ENCODE measurements at places on chromosomes 2 and 18. TPM values are rescaled to one million over a fixed set of nuclear protein-coding genes. Genes with fewer than 3 reads are reported as not detected.
A peak's percentile ranks its signal among the peaks of the same experiment; 100 is the strongest.

Gene ADAM17
- 33.3 TPM for total RNA-seq

Gene WDSUB1
- 19.6 TPM for total RNA-seq

Gene IL18R1
- 0.37 TPM for total RNA-seq

Gene LCT
- not detected for total RNA-seq

Gene STAT4
- not detected for total RNA-seq

Gene ZNF407
- 10.5 TPM for total RNA-seq

Gene IL1B
- total RNA-seq, result not detected

Gene ELOA2
- not detected for total RNA-seq

Gene SPP2
- total RNA-seq, result not detected

Gene IL1R2
- not detected for total RNA-seq

Gene MEP1B
- total RNA-seq, result not detected

Gene DES
- total RNA-seq, result 0.13 TPM

Gene TXNDC2
- not detected for total RNA-seq

Gene AQP12A
- not detected for total RNA-seq

Gene BOLL
- total RNA-seq, result not detected

Gene LOXHD1
- not detected for total RNA-seq

Gene GLI2
- 0.16 TPM for total RNA-seq

Gene HOXD4
- 3.6 TPM for total RNA-seq

DNA sequence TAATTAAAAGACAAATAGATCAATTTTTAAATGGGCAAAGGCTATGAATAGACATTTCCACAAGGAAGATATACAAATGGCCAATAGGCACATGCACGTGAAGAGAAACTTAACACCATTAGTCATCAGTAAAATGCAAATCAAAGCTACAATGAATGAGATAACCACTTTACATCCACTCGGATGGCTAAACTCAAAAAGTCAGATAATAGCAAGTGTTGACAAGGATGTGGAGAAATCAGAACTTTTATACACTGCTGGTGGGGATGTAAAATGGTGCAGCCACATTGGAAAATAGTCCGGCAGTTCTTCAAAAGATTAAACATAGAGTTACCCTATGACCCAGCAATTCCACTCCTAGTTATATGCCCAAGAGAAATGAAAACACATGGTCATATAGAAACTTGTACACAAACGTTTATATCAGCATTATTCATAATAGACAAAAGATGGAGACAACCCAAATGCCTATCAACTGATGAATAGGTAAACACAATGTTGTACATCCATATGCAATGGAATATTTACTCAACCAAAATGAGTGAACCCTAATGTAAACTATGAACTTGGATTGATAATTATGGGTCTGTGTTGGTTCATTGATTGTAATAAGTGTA, 51.1 kb downstream of the SMAD7 start:
- no peak for DNase-seq

GRCh38 chr2:201642086-201642578, 1.2 kb downstream of the TMEM237 start:
- DNase-seq, result no peak

GRCh38 chr2:85996591-85996990, 107.8 kb upstream of the ST3GAL5 start:
- peak; percentile 99 for DNase-seq

- DNase-seq, result no peak
Observed at GRCh38 chr18:10916387-10916786, 233.0 kb downstream of the PIEZO2 start.

- no peak for DNase-seq
Observed at GRCh38 chr2:207315131-207315530, 149.4 kb upstream of the KLF7 start.

DNA sequence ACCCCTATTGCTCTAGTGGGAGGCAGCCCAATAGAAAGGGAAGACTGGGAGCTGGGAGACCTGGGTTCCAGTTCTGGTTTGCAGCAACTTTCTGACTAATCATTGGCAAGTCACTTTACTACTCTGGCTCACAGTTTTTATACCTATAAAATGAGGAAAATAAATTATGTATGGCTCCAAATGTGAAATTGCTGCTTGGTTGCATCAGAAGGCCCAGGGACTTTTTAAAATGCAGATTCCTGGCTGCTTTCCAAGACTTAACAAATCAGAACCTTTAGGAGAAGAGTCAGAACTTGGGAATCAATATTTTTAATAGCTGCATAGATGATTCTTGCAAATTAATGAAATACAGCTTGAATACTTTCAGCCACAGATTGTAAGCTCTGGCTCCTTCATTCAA, 943.9 kb downstream of the EPHA4 start:
- no peak for DNase-seq

GRCh38 chr2:207784898-207785297, 15.2 kb upstream of the FZD5 start:
- DNase-seq, result no peak

GRCh38 chr2:137435162-137435561, 529.1 kb upstream of the HNMT start:
- no peak for DNase-seq

GRCh38 chr2:30663321-30663720, 143.9 kb downstream of the CAPN13 start:
- no peak for DNase-seq

GRCh38 chr2:1432726-1433125, 19.5 kb downstream of the TPO start:
- no peak for DNase-seq

- DNase-seq, result peak; percentile 47
Observed at GRCh38 chr2:231781798-231782726, 980 bp upstream of the PDE6D start.

DNA sequence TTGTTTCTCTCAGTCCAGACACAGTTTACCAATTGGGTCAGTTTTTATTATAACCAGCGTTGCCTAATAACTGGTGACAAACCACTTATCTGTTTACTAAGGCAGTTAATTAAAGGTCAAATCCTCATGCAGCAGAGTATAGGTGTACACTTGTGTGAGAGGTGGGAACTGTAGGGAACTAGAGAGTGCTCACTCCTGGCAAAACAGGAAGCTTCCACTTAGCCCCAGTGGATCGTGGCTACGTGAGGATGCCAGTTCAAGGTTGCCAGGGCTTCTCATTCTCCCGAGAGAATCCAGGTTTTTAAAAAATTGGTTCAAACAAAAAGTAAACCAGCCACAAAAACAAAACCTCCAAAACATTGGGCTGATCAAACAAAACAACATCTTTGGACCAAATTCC, 8.1 kb downstream of the CYBRD1 start:
- DNase-seq, result no peak

DNA sequence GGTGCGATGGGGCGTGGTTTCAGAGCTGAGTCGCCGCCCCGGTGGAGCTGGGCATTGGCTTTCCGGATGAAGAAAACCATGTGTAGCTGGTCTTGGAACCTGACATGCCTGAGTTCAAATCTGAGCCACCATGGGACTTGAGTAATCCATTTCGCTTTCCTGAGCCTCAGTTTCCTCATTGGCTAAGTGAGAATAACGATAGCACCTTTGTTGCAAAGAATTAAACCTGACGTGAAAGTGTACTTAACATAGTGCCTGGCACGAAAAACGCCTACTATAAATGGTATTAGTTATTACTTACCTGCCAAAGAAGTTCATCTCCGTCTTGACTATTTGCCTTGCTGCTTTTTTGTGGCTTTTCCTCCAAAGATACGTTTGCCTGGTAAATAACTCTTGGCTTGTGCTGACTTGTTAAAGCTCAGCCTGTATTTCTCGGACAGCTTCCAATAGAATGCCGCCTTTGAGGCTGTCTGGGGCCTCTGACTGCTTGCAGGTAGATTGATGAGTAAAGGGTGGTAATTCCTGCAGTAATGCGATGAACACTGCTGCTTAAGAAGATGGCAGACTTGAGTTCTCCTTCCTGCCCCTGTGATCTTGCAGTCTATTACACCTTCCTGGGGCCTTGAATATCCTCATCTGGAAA, 1.3 kb downstream of the CDCA7 start:
- DNase-seq, result no peak

- peak; percentile 48 for DNase-seq
Observed at GRCh38 chr2:227443889-227444568, 27.9 kb upstream of the AGFG1 start.

GRCh38 chr2:30662268-30663131, 144.7 kb downstream of the CAPN13 start:
- no peak for DNase-seq

DNA sequence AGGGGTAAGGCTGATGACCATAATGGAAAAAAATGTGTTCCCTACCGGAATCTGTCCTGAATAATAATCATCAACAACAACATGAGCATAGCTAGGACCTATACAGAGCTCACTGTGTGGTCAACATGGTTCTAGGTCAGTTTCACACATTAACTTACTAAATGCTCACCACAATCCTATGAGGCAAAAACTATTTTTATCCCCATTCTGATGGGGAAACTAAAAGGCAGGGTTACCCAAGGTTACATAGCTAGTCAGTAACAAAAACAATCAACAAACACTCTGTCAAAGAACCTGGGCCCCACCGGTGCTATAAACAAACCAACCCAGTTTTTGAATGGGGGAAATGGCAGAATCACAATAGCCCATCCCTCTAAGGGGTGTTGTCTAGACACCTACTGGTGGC, 40.1 kb downstream of the AOX1 start:
- DNase-seq, result no peak

DNA sequence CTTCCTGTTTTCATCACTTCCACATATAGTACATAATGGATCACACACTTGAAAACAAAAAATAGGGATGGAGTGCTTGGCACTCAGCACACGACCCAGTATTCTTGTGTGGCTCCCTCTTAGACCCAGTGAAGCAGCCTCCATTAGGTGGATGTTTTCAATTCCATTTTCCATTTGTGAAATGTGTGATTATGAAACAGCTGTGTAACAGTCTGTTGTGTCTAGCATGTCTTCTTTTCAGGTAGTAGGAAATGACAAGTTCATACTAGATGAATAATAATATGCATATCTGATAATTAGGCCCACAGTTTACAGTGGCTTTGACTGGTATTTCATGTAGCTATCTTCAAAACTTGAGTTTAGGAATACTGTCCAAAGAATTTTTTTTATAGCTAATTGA, 35.5 kb downstream of the EML6 start:
- no peak for DNase-seq

GRCh38 chr18:12253663-12254135, 462 bp upstream of the CIDEA start:
- no peak for DNase-seq

GRCh38 chr2:47818777-47819176, 35.8 kb downstream of the MSH6 start:
- no peak for DNase-seq

GRCh38 chr18:37674570-37674969, 109.0 kb upstream of the CELF4 start:
- no peak for DNase-seq

DNA sequence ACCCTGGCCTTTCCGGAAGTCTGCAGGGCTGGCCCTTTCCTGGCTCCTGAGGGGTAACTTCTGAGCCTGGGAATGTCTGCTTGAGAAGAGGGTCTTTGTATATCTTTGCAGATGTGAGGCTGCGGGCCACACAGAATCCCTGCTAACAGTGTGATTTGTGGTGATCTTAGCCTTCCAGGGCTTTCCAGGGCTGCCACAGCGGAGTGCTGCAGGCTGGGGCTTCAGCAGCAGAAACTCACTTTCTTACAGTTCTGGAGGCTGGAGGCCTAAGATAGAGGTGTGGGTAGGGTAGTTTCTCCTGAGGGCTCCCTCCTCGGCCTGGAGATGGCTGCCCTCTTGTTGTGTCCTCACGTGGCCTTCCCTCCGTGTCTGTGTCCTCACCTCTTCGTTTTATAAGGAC, 294.7 kb upstream of the HS6ST1 start:
- DNase-seq, result no peak

- no peak for DNase-seq
Observed at GRCh38 chr2:137959166-137959565, 5.1 kb upstream of the HNMT start.

DNA sequence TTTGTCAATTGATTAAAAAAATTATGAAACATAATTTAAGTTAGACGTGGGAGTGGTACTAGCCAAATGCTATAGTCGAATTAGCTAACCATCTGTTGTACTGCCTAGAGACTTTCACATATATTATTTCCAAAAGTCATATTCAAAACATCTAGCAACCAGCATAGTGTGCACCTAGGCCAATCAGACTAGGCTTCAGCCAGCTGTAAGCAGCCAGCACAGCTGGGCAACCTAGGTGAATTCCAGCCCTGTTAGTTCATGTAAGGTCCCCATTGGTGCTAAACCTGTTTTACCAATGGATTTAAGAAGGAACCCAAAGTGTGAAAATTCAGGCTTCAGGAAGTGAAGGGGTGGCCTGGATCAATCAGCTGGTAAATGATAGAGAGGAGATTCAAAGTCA, 144.3 kb downstream of the BCL2 start:
- DNase-seq, result no peak

DNA sequence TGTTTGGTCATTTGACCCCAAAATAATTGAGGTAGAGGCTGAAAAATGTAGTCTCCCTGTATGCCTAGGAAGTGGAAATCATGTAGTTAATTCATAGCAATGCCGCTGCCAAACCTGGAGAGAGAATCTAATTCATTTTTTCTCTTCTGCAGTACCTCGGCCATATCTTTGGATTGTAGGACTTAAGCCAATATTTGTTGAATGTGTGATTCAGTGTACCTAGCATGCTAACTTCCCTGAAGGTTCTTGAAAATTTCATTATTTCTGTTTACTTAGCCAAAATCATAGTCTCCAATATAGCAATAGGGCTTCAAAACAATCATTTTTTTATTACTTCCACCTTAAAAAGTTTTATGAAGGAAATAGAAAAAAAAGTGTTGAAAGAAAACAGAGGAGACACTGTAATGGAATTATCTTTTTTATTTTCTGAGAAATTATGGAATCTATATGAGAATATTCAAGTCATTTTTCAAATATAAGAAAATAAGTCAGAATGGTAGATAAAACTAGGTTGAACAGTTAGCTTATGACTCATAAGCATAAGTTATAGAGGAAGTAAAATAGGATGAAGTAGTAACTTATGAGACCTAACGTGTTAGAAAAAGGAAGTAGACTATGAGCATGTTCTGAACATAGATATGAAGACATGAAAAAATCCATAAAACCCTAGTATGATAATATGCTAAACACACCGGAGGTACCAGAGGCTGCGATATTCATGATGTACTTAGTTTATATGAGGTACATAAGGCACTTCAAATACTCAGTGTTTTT, 35.2 kb upstream of the CDH19 start:
- no peak for DNase-seq

DNA sequence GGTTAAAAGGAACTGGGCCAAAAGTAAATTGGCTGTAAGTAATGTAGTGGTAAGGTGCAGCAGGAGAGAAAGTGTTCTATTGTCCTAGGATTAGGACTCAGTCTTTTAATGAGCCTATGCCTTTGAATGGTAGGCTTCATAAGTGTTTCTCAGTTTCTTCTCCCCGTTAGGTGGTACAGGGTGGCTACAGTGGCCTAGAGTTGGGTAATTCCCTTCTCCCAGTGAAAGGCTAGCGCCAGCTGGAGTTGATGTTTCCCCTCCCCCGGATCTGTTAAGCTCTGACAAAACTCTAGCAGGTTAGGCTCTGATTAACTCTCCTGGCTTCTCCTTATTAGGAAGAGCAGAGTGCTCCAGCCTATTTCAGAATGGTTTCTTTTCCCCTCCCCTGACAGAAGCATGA, 127.7 kb downstream of the DNAH6 start:
- DNase-seq, result no peak

DNA sequence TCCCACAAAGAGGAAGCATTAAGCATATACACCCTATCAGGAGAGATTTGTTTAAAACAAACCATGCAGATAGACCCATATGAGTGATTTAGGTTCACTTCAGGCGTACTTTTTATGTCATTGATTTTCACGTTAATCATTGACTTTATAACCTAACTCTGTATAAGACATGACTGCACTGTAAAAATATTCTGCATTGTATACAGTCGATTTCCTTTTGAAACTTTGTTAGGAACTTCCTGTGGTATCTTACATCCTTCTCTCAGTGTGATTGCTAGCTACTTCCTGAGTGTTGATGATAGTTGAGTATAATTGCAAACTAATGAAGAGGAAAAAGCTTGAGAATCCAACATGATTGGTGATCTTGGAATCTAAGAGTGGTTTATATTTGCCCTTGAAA, 69.4 kb downstream of the XIRP2 start:
- no peak for DNase-seq
